ENCODE measurements at places on chromosomes 12 and 14. TPM values are rescaled to one million over a fixed set of nuclear protein-coding genes. Genes with fewer than 3 reads are reported as not detected.

The LPCAT3 gene
- 54.9 TPM for total RNA-seq

The RIN3 gene
- total RNA-seq, result 10.1 TPM

The TRHDE gene
- 1.1 TPM for total RNA-seq

The CFAP73 gene
- total RNA-seq, result 1.4 TPM

The GLIPR1L1 gene
- total RNA-seq, result not detected

The KRT3 gene
- total RNA-seq, result not detected

The FITM1 gene
- total RNA-seq, result 1.7 TPM

The PHLDA1 gene
- total RNA-seq, result 16.4 TPM

The KIF26A gene
- total RNA-seq, result 5.8 TPM

The TSHR gene
- total RNA-seq, result not detected

The GPRC5D gene
- total RNA-seq, result 13.4 TPM

The LTBP2 gene
- total RNA-seq, result 21.7 TPM

The RNASE12 gene
- not detected for total RNA-seq

The ACVRL1 gene
- total RNA-seq, result 42.7 TPM

The FNTB gene
- 42.5 TPM for total RNA-seq

The AKAP5 gene
- total RNA-seq, result 0.08 TPM

The HVCN1 gene
- 1.3 TPM for total RNA-seq

The LRRC10 gene
- total RNA-seq, result not detected

The IFI27L2 gene
- 29.9 TPM for total RNA-seq

The PCK2 gene
- total RNA-seq, result 15.0 TPM

The TSPAN8 gene
- 31.6 TPM for total RNA-seq

The TMTC1 gene
- 15.7 TPM for total RNA-seq

The GDF3 gene
- not detected for total RNA-seq

The KLHL33 gene
- total RNA-seq, result 0.08 TPM

The GPR65 gene
- total RNA-seq, result 0.38 TPM

The DACT1 gene
- 5.1 TPM for total RNA-seq

The OTUB2 gene
- total RNA-seq, result 18.6 TPM

The FIGNL2 gene
- total RNA-seq, result 0.34 TPM

The PLA2G1B gene
- not detected for total RNA-seq

The FAM186B gene
- not detected for total RNA-seq

The RNF10 gene
- 98.2 TPM for total RNA-seq

The DEPDC4 gene
- total RNA-seq, result 2.3 TPM

Data from suprapubic skin (tissue), 4 donors.